ENCODE measurements at places on chromosomes 5 and 9.
A peak's percentile ranks its signal among the peaks of the same experiment; 100 is the strongest.

- peak; percentile 43 for DNase-seq
Observed at GRCh38 chr9:38359297-38359653, 33.2 kb upstream of the ALDH1B1 start.

GRCh38 chr5:171484460-171484899, 65.0 kb downstream of the FGF18 start:
- DNase-seq: no peak

DNA sequence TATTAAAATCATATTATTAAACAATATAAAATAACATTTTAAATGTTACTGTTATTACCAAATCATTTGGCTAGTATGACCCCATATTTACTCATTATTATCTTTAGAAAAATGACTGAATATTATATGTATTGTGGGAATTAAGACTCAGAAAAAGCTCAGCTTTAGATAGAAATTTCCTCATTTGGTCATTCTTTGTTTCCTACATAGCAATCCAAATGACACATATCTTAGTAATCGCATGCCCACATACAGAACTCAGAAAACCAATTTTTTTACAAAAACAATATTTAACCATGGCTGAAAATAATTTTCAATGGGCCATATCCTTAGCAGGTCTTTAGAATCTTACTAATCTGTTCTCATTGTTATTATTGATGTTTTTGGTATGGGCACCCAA, 53.8 kb upstream of the TSLP start:
- no peak for DNase-seq

- DNase-seq: peak; percentile 77
Observed at GRCh38 chr5:36928947-36929346, 52.4 kb downstream of the NIPBL start.

DNA sequence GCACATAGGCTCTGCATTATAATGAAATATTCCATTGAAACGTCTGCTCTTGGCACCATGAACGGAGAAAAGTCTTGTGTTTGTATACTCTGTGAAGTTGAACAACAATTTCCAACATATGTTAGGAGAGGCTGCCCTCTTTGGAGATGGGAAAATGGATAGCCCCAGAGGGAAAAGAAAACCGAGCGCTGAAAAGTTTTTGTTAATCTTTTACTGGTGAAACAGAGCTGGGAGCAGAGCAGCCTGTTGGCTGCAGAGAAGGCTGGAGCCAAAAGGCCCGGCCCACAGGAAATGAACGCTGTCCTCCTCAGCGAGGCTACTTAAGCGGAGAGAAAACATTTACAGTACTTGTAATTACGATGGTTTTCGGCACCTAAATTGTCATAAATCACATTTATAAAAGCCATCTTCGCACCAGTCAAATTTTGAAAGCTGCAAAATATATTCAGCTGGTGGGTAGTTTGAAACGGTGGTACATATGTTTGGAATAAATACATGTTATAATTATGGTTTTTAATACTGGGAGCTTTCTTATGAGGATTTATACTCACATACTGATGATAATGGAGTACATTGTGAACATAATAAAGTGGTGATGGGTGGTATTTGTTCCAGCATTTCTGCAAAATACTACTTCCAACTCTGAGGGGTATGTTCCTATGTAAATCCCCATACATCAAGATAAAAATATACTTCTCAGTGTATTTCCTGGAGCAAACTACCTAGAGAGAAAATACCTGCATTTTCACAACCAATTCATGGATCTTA, 129.6 kb upstream of the CNTLN start:
- peak; percentile 64 for DNase-seq

DNA sequence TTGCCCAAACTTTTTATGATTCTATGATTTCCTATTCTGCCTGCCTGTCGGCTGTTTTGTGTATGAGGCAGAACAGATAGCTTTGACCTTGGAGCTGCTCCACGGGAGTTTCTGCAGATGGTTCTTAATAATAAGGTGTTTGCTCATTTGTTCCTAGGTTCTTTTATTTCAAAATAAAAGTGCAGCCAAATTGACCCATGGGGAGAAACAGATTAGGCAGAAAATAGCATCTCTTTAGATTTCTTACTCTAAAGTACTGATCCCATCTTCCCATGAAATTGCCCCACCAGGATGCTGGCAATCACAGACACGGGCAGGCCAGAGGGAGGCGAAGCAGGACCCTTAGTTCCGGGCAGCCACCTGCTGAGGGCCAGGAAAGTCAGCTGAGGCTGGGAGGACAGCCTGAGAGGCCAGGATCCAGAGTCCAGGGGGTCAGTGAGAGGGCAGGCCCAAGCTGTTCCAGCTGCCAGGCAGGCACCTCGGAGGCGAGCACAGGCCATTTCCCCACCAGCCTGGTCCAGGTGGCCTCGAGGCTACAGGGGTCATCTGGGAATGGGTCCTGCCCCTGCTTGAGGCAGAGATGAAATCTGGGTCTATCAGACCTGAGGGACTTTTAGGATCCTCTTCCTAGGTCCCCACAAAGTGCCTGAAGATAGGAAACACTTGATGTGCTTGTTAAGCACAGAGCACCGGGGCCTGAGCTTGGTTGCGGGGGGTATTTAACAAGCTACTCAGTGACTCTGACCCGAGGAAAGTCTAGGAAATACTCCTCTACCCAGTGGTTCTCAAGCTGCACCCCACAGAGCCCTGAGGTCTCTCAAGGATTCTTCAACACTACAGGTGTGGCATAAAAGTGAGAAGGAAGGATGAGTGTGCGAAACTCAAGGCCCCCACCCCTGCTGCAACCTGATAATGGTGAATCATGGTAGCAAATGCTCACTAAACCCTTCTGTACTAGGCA, 145.4 kb downstream of the CMYA5 start:
- DNase-seq: no peak

GRCh38 chr5:179288101-179288808, 57.0 kb downstream of the ADAMTS2 start:
- no peak for DNase-seq

- DNase-seq: peak; percentile 80
Observed at GRCh38 chr9:128007566-128008138, 26.9 kb upstream of the EEIG1 start.

GRCh38 chr5:112681481-112681908, 56.2 kb upstream of the APC start:
- no peak for DNase-seq

GRCh38 chr5:132418881-132419280, 49.4 kb downstream of the SLC22A5 start:
- no peak for DNase-seq

DNA sequence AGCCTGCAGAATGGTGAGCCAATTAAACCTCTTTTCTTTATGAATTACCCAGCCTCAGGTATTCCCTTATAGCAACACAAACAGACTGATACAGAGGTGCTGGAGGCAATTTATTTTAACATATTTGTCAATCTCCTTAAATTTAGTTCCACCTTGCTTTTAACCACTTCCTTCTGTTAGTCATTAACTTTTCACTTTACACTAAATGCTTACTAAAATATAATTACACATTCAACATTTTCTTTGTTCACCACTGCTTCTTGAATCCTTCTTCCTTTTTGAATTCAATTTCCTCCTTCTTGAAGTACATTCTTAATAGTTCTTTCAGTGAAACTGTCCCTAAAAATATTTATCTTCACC, 39.4 kb downstream of the LYRM7 start:
- no peak for DNase-seq

GRCh38 chr5:123382252-123382651, 41.0 kb downstream of the CEP120 start:
- DNase-seq: no peak

GRCh38 chr5:98605426-98605825, 168.0 kb upstream of the RGMB start:
- DNase-seq: no peak

- no peak for DNase-seq
Observed at GRCh38 chr5:76084496-76085242, 1.5 kb downstream of the SV2C start.

DNA sequence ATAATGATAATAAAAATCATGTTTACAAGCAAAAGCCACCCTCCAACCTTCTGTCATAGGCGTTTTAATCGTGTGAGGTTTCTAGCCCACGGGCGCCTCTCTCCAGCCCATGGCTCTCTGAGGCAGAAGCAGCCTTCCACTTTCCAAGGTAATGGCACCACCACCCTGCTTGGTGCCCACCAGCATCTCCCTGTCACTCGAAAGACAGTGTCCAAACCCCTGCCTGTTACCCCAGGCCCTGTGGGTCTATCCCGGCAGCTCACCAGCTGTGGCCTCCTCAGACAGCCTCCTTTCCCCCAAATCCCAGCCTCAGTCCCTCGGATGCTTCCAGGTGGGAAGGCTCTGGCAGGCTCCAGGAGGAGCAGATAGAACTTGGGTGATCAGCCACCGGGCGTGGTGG, 123.8 kb upstream of the LPCAT1 start:
- DNase-seq: no peak

DNA sequence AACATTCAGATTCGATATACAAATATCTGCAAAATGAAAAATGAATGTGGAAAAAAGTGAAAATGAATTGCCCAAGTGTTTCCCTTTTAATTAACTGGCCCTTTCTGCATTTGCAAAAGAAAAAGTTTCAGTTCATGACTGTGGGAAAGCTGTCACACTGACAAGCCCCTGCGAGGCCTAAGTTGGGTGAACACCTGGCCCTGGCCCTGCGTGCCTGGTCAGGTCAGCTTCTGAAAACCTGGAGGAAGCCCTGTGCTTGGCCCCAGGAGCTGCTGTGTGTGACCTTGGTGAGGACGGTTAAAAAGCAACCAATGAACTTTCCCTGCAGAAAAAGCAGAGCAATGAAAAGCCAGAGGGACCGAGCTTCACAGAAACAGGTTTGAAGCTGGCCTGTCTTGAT, 41.0 kb upstream of the SHC3 start:
- no peak for DNase-seq

GRCh38 chr9:28206280-28206679, 633.0 kb upstream of the C9orf72 start:
- no peak for DNase-seq

Data from RCC 7860 (cell line).